ENCODE measurements at places on chromosomes 1 and 21.

DNA sequence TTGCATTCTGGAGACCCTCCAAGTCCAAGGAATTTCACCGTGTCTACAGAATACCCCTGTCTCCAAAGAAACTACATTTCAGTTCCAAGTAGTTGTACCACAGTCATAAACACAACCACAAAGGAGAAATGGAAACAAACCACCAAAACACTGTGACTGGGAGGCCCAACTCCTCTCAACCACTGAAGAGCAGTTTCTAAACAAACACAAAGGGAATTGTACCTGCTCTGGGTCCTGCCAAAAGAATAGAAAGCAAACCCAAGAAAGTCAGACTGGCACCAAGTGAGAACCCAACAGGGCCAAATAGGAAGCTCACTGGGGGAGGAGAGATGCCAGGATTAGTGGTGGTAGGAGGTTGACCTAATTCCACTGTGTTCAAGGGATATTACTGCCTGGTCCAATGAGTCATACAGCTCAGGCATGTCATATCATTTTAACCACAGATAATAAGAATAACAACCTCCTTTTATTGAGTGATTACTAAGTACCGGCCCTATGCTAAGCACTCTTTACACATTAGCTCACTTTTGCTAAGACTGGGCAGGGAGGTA is 123.9 kb upstream of the PPP2R5A start:
- DNase-seq, result no peak

- DNase-seq, result no peak
These were observed 15.6 kb upstream of the SRP9 start for GRCh38 chr1:225762002-225762441.

DNA sequence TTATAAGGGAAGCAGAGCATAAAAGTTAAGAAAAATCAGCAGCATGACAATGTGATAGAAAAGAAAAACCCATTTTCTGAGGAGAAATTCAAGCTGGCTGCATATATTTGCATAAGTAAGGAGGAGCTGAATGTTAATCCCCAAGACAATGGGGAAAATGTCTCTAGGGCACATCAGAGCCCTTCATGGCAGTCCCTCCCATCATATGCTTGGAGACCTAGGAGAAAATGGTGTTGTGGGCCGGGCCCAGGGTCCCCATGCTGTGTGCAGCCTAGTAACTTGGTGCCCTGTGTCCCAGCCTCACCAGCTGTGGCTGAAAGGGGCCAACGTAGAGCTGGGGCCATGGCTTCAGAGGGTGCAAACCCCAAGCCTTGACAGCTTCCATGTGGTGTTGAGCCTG is 100.6 kb upstream of the PLPPR4 start:
- no peak for DNase-seq

- DNase-seq, result no peak
These were observed 83.9 kb downstream of the USP24 start for GRCh38 chr1:55131218-55131617.

DNA sequence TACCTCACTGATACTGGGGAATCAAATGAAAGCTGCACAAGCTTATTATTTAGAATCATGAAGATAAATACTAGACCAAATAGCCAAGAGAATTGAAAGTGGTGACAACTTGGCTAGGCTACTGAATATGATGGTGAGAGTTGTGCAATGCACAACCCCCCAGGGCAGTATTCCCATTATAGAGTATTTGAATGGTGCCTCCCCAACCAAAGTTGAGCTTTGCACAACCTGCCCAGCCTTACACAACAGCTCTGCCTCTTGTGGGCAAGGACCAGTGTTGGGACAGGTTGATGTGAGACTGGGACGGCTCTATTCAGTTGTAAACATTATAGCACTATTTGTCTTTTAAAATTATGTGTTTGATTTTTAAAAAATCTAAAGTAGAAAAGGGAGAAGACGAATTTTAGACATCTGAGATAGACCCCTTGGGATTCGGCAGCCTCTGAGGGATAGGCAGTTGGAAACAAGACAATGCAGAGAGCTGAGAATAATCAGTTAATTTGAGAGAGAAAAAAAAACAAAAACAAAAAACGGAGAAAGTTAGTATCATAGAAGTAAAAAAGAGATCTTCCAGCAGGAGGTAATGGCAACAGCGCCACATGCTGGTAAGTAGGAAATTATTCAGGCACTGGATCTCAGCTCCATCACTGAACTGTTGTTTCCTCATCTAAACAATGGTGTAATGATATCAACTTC is 91.0 kb upstream of the KCNA3 start:
- DNase-seq, result no peak

Measured in stimulated activated CD8-positive, alpha-beta memory T cell treated with anti-CD3 and anti-CD28 coated beads, Interleukin-2, amount 100 ng/mL, for 48 hours (primary cell).